ENCODE measurements at places on chromosomes 2 and 18.

- DNase-seq: no peak
- no peak overlapping the region for H3K4me3 ChIP-seq
- H3K27ac ChIP-seq: no peak overlapping the region
- H3K36me3 ChIP-seq: no peaks in the 10 kb centered on the region
- peaks cover 4% of the 10 kb centered on the region for H3K27me3 ChIP-seq
- no peaks in the 10 kb centered on the region for H3K4me1 ChIP-seq
Observed at GRCh38 chr18:8871489-8871888, 166.1 kb downstream of the MTCL1 start.

DNA sequence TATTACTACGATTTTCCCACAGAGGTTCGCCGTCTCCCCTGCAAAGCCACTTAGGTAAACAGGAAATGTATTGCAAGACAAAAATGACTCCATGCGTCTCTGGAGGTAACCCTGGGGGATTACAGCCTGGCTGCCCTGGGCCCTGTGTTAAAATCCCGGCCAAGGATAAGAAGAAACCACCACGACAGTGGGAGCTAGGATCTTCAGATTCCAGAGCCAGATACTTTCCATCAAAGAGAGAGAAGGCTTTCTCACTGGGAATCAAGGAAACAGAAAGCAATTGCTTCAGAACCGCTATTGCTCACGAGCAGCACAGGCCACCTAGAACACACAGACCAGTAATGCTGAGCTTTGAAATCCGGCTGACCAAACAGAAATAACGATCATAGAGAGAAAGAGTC is 97.9 kb upstream of the ZNF516 start:
- no peaks in the 10 kb centered on the region for H3K27me3 ChIP-seq
- no peak for DNase-seq
- H3K36me3 ChIP-seq: no peaks in the 10 kb centered on the region
- no peak overlapping the region for H3K4me3 ChIP-seq
- no peak overlapping the region for H3K27ac ChIP-seq
- peaks cover 11% of the 10 kb centered on the region for H3K4me1 ChIP-seq

GRCh38 chr2:112121682-112122254 is 16.4 kb upstream of the FBLN7 start:
- H3K27ac ChIP-seq: no peak overlapping the region
- H3K27me3 ChIP-seq: peaks cover 4% of the 10 kb centered on the region
- H3K36me3 ChIP-seq: peaks cover 29% of the 10 kb centered on the region
- no peak for DNase-seq
- no peak overlapping the region for H3K4me3 ChIP-seq

DNA sequence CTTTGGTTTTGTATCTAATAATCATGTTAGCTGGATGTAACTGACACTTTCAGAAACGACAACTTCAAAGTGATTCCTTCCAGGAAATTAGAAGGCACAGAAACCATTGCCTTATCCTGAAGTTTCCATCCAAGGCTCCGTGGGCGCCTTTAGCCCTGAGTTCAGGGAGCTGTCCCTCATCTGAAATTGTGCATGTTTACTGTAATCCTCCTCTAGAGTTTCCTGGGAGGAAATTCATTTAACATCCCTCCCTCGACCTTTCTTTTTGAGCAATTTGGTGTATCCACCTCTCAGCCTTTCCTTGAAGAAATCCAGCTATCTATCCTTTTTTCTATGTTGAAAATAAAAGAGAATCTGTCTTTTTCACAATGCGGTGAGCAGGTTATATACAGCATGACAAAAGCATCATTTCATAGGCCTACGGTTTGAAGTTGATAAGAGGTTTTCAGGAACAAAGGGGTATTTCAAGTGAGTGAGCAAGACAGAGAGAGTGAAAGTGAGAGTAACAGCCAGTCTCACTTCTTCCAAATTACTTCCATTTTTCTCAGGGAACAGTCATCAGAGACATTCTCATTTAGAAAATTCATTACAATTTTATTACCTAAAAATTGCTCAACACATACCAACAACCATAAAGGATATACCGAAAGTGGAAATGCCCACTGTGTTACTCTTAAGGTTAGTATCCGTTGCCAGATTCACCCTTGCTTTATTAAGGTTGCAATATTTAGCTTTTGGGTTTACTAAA is 167.3 kb downstream of the MREG start:
- peaks cover 31% of the 10 kb centered on the region for H3K4me1 ChIP-seq
- H3K36me3 ChIP-seq: no peaks in the 10 kb centered on the region
- H3K4me3 ChIP-seq: no peak overlapping the region
- no peaks in the 10 kb centered on the region for H3K27me3 ChIP-seq

GRCh38 chr2:121911036-121911435 is 155.6 kb downstream of the TSN start:
- DNase-seq: no peak
- peaks cover 7% of the 10 kb centered on the region for H3K4me1 ChIP-seq
- H3K36me3 ChIP-seq: no peaks in the 10 kb centered on the region

- H3K27ac ChIP-seq: no peak overlapping the region
- no peaks in the 10 kb centered on the region for H3K4me1 ChIP-seq
- no peak overlapping the region for H3K4me3 ChIP-seq
Observed at GRCh38 chr2:181971032-181971431, 14.6 kb upstream of the PPP1R1C start.

Measured in endothelial cell (in vitro differentiated cells).